ENCODE measurements at places on chromosomes 5 and 9.

- no peak for DNase-seq
Observed at GRCh38 chr9:117511852-117512481, 97.1 kb upstream of the ASTN2 start.

GRCh38 chr9:120263836-120264235 lies 316.1 kb downstream of the CDK5RAP2 start:
- DNase-seq = no peak

- no peak for DNase-seq
Observed at GRCh38 chr9:13715430-13715829, 435.9 kb upstream of the MPDZ start.

GRCh38 chr5:108637134-108637533 lies 110.6 kb upstream of the FER start:
- DNase-seq = no peak

- no peak for DNase-seq
Observed at GRCh38 chr5:55241746-55242145, 8.3 kb upstream of the CCNO start.

GRCh38 chr9:72577212-72577753 lies 55.9 kb downstream of the TMC1 start:
- no peak for DNase-seq

- DNase-seq = no peak
Observed at GRCh38 chr5:179417016-179417415, 71.8 kb upstream of the ADAMTS2 start.

DNA sequence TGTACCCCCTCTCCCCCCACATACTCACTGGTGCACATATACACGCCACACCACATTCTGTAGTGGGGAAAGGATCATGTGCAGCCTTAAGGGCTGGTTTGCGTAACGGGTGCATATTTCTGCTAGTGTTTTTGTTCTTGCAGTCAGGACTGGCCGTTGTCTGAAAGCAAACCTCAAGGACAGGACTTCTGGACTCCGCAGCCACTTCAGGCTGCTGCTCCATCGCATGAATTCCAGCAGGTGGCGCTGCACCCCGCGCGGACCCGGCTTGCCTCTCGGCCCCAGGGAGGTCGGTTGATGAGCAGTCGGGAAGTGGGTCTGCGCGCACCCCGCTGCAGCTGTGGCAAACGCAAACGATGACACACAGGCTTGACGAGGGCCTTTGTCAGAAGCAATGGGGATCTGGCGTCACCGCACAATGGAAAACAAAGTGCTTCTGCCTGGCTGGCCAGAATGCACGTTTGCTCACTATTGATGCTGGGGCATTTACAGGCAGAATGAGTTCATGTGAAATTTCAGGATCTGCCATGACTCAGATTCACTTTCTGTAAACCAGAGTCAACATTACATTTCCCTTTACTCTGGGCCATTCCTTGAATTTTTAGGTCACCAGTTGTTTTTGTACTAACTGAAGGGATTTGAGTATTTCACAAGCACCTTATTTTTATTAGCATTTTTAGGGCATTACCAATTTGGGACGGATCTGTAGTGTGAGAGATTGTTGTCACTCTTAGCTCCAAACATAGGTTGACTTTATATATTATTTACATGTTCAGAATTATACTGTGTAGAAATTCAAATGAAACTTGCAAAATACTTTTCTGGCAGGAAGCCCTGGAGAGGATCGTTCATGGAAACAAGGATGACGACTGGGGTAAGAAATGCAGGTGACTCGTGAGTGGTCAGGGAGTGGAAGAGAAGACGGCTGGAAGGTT lies 36.4 kb upstream of the GLRX start:
- peak; percentile 91 for DNase-seq

- DNase-seq = no peak
Observed at GRCh38 chr5:135894789-135895188, 852 bp downstream of the IL9 start.

- no peak for DNase-seq
Observed at GRCh38 chr9:126114850-126115460, 211.7 kb upstream of the MVB12B start.

- no peak for DNase-seq
Observed at GRCh38 chr5:111934511-111934910, 177.5 kb upstream of the NREP start.

DNA sequence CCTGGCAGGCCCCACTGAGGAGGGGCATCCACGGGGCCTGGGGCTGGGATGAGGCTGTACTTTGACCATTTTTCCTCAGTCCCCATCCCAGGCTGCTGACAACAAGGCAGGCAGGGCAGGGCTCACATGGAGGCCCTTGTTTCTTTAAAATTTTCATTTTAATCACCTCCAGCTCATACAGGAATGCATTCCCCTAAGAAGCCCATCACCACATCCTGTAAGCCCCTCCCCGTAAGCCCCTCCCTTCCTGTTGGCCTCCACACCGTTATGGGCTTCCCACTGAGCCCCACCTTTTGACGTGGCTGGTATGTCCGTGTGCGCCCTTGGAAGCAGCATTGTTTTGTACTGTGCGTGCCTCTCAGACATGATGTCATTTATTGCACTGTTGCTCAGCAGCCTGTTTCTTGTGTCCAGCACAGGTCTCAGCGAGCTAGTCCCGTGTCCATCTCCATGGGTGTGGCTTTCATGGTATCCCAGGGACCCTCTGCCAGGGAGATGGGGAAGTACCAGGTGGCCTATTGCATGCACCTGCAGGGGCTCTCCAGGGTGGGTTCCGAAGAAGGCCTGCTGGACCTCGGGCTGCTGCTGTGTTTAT lies 22.4 kb downstream of the PHF2 start:
- DNase-seq = no peak

DNA sequence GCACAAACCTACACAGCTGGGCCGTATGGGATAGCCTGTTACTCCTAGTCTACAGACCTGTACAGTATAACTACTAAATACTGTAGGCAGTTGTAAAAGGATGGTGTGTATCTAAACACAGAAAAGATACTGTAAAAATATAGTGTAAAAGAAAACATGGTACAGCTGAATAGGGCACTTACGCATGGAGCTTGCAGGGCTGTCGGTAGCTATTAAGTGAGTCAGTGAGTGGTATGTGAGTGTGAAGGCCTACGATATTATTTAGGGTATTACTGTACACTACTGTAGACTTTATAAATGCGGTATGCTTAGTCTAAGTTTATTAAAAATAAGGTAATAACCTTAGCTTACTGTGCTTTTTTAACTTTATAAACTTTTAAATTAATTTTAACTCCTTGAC lies 1.2 kb downstream of the ZCCHC9 start:
- no peak for DNase-seq

- DNase-seq = no peak
Observed at GRCh38 chr5:60092671-60093422, 199.3 kb upstream of the PDE4D start.

GRCh38 chr5:96871686-96872085 lies 4.6 kb upstream of the ERAP2 start:
- DNase-seq = no peak

- no peak for DNase-seq
Observed at GRCh38 chr9:14205463-14205862, 108.5 kb downstream of the NFIB start.

- DNase-seq = no peak
Observed at GRCh38 chr5:118552146-118552545, 436.2 kb downstream of the DTWD2 start.

- DNase-seq = no peak
Observed at GRCh38 chr5:179614745-179615144, 8.7 kb downstream of the HNRNPH1 start.

DNA sequence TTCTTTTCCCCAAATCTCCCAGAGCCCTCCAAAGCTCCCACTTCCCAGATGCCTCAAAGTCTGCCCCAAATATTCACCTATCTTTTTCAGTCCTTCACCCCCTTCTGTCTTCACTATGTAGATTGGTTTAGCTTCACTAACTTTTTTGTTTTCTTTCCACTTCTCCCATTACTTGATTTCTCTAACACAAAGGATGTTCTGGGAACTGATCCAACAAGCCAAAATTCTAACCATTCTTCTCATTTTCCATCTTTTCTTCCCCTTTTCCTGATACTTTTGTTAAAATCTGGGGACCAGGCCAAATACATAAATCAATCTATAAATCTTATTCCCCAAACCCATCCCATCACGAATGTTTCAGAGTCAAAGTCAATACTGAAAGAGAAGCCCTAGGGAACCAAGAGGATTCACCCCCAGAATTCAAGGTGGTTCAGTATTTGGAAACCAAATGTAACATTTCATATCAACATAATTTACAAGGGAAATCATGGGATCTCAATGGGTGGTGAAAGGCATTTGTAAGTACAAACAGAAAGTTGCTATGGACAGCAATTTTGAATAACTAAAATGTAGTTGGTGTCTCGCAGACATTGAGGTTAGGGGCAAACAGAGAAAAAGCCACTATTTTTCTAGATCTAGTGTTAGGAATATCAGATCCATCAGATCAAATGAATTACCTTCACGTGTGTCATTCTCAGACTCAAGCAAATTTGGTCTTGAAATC lies 35.3 kb downstream of the APTX start:
- no peak for DNase-seq

DNA sequence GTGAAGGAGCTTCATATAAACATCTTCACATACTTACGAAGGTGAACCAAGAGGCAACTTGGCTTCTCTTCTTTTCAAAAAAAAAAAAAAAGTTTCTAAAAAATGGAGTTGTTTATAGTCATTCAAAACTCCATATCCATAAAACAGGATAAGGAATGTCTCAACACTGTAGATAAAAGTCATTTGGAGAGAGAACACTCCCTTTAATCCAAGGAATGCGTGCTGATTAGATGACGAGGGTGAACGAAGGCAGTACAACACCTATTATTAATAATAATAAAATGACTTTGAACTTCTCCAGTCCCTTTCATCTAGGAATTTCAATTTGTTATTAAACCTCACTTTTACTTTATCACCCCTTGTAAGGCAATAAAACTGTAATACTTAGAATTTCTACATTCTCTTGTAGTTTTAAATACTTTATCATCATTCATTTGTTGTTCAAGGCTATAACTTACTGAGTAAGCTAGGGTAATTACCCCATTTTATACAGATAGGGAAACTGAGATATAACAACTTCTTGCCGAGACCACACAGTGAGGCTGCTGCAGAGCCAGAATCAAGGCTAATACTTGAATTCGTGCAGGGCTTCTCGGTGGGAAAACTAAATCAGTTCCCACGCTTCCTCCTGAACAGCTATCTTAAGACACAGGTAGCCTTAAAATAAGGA lies 377.1 kb downstream of the EFNA5 start:
- DNase-seq = no peak

Measured in activated naive CD4-positive, alpha-beta T cell treated with Interleukin-2 at 50 U/mL for 16 hours (primary cell).